ENCODE measurements at places on chromosomes 4 and X.

- DNase-seq = peak; percentile 54
Observed at GRCh38 chr4:13920901-13921300, 293.4 kb upstream of the BOD1L1 start.

DNA sequence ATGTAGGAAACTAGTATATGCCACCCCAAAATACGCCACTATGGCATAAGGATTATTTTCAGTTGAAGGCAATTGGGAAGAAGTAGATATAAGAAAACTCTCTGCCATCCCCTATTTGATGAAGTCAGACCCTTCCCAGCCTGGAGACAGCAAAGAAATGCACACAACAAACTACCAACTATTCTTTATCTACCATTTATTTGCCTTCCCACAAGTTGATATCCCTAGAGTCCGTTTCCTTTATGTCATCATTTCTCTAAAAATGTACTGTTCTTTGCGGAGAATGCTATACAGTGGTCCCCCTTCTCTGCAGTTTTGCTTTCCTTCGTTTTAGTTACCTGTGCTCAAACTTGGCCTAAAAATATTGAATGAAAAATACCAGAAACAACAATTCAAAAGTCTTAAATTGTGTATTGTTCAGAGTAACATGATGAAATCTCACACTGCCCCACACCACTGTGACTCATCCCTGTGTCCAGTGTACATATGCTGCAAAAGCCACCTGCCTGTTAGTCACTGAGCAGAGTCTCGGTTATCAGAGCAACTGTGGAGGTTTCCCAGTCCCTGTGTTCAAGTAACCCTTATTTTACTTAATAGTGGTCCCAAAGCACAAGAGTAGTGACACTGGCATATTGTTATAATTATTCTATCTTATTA, 152.3 kb downstream of the WDFY3 start:
- no peak for DNase-seq

DNA sequence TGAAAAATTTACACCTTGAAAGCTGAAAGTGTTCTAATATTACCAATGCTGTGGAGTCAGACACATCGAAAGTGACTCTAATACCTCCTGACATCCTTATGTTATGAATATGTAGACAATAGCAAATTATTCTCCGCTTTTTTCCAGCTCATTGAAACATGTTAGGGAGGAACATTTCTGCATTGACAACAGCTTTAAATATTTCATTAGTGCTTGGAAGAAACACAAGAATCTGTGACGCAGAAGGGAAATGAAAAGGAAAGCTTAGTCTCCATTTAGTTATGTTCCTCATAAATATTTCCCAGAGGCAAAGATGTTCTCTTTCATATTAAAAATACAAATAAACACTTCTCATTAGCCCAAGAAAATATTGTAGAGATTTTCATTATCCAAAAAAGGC, 55.8 kb upstream of the CD99 start:
- DNase-seq = no peak

GRCh38 chr4:119873132-119873531, 193.5 kb downstream of the MAD2L1 start:
- DNase-seq = no peak

All from H1 (cell line).